ENCODE measurements at places on chromosomes 2 and 18. TPM values are rescaled to one million over a fixed set of nuclear protein-coding genes. Genes with fewer than 3 reads are reported as not detected.

- H3K27ac ChIP-seq, result no peak overlapping the region
- H3K4me3 ChIP-seq, result no peak overlapping the region
- peaks cover 3% of the 10 kb centered on the region for H3K4me1 ChIP-seq
- H3K27me3 ChIP-seq, result peaks cover 9% of the 10 kb centered on the region
- no peaks in the 10 kb centered on the region for H3K36me3 ChIP-seq
- DNase-seq, result no peak
These were observed 6.7 kb upstream of the TMEM177 start for GRCh38 chr2:119672161-119672862.

GRCh38 chr2:197710424-197711042 is 5.4 kb downstream of the MARS2 start:
- H3K4me3 ChIP-seq, result no peak overlapping the region
- H3K36me3 ChIP-seq, result peaks cover 41% of the 10 kb centered on the region
- peaks cover 31% of the 10 kb centered on the region for H3K4me1 ChIP-seq
- H3K27ac ChIP-seq, result no peak overlapping the region

GRCh38 chr2:70420143-70420542 is 118.3 kb upstream of the FAM136A start:
- H3K27ac ChIP-seq, result no peak overlapping the region
- no peak for DNase-seq
- no peaks in the 10 kb centered on the region for H3K36me3 ChIP-seq
- H3K4me3 ChIP-seq, result no peak overlapping the region
- H3K27me3 ChIP-seq, result peaks cover 17% of the 10 kb centered on the region

GRCh38 chr18:58596265-58596681 is 32.6 kb downstream of the ALPK2 start:
- H3K4me3 ChIP-seq, result no peak overlapping the region
- H3K27me3 ChIP-seq, result peaks cover 3% of the 10 kb centered on the region
- DNase-seq, result no peak

GPR45 gene
- total RNA-seq, result not detected

ANKRD30B gene
- total RNA-seq, result not detected

DNAJC10 gene
- 75.1 TPM for total RNA-seq
